Stimulated activated CD8-positive, alpha-beta memory T cell treated with anti-CD3 and anti-CD28 coated beads, Interleukin-4, amount 100 ng/mL, for 4 hours (primary cell): ENCODE measurements at places on chromosomes 11 and 22.

- no peak for DNase-seq
Observed at GRCh38 chr11:24515632-24516031, 18.8 kb downstream of the LUZP2 start.

GRCh38 chr11:86117712-86118063, 48.8 kb upstream of the PICALM start:
- DNase-seq = no peak

DNA sequence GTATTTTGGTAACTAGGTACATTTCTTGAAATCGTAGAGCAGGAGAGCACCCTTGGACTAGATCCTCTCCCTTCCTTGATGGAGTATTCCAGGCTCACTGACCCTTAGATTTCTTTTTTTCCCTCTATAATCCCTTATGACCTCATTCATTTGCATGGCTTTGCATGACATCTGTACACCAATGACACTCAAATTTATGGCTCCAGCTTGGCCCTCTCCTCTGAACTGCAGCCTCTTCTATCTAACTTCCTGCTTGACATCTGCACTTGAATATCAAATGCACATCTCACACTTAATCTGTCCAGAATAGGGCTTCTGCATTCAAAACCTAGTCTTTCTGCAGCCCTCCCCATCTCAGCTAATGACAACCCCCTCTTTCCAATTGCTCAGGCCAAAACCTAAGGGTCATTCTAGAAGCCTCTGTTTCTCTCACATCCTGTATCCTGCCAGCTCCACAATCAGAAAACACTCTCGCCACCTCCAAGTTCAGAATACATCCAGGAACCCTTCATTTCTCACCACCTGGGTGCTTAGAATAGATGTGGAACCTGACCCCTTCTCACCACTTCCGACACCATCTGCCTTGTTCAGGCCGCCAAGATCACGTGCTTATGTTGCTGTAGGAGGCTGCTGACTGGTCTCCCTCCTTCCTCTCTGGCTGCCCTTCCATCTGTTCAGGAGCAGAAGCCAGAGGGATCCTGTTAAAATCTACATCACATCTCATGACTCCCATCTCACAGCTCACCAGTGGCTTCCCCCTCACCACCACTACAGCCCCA, 138.9 kb upstream of the MTNR1B start:
- DNase-seq = no peak

DNA sequence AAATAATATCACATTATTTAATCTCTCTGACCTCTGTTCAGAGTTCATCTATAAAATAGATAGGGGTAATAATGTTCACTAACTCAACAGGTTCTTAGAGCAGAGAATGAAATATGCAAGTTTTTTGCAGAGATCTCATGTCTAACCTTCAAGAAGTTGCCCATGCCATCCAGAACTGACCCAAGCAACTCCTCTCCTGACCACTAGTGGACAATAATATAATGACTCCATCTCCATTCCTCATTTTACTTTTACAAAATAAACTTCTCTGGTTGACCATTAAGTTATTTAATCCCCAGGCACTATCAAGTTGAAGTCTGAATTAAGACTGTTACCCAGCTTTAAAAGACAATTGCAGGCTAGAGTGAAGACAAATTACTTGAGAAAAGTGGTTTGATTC, 382.6 kb downstream of the KCNA4 start:
- no peak for DNase-seq

GRCh38 chr11:135035282-135035681, 623.2 kb upstream of the B3GAT1 start:
- no peak for DNase-seq
